Subcutaneous preadipocyte (primary cell): ENCODE measurements at places on chromosomes 1 and 21. TPM values are rescaled to one million over a fixed set of nuclear protein-coding genes. Genes with fewer than 3 reads are reported as not detected.

Gene F3
- total RNA-seq = 29.0 and 42.8 TPM in 2 replicates

Gene GIPC2
- total RNA-seq = 0.59 and 1.1 TPM in 2 replicates

Gene RHD
- total RNA-seq = under 0.01 TPM in 1 of 2 replicates, not detected in the other

Gene PLA2G2E
- total RNA-seq = not detected in 2 replicates

Gene GLIS1
- 1.5 and 3.3 TPM in 2 replicates for total RNA-seq

Gene ROR1
- 41.2 and 46.7 TPM in 2 replicates for total RNA-seq

Gene IL19
- not detected in 2 replicates for total RNA-seq

Gene MCOLN2
- total RNA-seq = 0.37 and 0.39 TPM in 2 replicates

Gene ANKRD35
- 2.9 and 5.3 TPM in 2 replicates for total RNA-seq

Gene NR1I3
- not detected in 2 replicates for total RNA-seq

Gene TENT5C
- not detected in 2 replicates for total RNA-seq

Gene RHOU
- total RNA-seq = 0.37 and 0.39 TPM in 2 replicates

Gene RNASEL
- 4.1 and 7.7 TPM in 2 replicates for total RNA-seq

Gene MAP3K21
- 1.1 and 3.7 TPM in 2 replicates for total RNA-seq

Gene LDLRAD1
- total RNA-seq = not detected in 2 replicates

Gene RBM11
- total RNA-seq = not detected in 2 replicates

Gene PLA2G2D
- total RNA-seq = not detected in 2 replicates

Gene CD1E
- not detected in 2 replicates for total RNA-seq

Gene CKS1B
- total RNA-seq = 72.5 and 86.0 TPM in 2 replicates

Gene RWDD3
- 9.9 and 10.4 TPM in 2 replicates for total RNA-seq

Gene GJA5
- under 0.01 and 0.37 TPM in 2 replicates for total RNA-seq

Gene ALG14
- 2.9 TPM in 2 replicates for total RNA-seq
